SK-N-DZ (cell line): ENCODE measurements at places on chromosomes 7 and 10.

DNA sequence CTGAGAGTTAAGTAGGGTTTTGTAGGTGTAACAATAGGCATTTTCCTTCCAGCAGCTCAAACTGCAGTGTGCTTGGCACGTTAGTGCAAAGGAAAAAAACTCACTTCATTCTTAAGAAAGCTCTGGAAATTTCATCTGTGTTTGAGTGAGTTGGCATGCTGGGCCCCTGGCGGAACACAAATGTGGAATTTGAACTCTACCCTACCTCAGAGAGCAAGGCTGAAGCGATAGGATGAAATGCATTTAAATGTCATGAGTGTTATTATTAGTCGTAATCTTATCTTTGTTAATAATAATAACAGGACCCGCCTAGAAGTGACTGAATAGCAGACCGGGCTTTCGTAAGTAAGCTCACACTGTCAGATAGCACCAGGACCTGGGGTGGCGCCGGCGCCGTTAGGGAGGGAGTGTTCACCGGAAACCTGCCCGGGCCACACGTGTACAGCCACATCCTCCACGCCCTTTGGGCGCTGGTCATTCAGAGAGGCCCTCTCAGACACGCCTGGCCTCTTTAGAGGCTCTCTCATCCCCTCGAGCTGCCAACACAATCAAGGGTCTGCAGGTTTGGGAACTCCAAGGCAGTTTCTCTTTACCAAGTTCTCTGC lies 63.5 kb downstream of the GRK5 start:
- no peak for DNase-seq

GRCh38 chr7:93310346-93310745 lies 78.2 kb downstream of the VPS50 start:
- no peak for DNase-seq

- no peak for DNase-seq
These were observed 13.1 kb downstream of the BRAT1 start for GRCh38 chr7:2542011-2542915.

- no peak for DNase-seq
These were observed 95.0 kb upstream of the LEP start for GRCh38 chr7:128146052-128146451.

GRCh38 chr10:126017961-126018560 lies 121.7 kb downstream of the FANK1 start:
- no peak for DNase-seq

GRCh38 chr10:110651044-110651958 lies 7.2 kb downstream of the RBM20 start:
- DNase-seq, result no peak

DNA sequence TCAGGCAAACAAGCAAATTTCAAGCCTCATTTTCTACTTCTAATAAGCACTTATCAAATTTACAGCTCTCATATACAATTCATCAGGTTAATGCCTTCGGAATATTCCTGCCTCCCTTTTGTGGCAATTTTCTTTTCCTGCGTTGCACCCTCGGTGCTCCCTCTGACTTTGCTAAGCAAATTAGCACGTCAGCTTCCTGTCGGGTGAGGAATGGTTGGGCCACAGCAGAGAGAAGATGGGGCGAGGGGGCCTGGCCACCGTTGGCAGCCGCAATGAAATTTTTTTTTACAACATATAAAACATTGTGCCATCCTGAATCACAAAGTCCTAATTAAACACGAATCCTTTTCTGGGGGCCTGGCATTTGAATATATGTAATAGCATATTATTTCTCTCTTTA lies 28.1 kb downstream of the ELFN1 start:
- DNase-seq, result no peak

DNA sequence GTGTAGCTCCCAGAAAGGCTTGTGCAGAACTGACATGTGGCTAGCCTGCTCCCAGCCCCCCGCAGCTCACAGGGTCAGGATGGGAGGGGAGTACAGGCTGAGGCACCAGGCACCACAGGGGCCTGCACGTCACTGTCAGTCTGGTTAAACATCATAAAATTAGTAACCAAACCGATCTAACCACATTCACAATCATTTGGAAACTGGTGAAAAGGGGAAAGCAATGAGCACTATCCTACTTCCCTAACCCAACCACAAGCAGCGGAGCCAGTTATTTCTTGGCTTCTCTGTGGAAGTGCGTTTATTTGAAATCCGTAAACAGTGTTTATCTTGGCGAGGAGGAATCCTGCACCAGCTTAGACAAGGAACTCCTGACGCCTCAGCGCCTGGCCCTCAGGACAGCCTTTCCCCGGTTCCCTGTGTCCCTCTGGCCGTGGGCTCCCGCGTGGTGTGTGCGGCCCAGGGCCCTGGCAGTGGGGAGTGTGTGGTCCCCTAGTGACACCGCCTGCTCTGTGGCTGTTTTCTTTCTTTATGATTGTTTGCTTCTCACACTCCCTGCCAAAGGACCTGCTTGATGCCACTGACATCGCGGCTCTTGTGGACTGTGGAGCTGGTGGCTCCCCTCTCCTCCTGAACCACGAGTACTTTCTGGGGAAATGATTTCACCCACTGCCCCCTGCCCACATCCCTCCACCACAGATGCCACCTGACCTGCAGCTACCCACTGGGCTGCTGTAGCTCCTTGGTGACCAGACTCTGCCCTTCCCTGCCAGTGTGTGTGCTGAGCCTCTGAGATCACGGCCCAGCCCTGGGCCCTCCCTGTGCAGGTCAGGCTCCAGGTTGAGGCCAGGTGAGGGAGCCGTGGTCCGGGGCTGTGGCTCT lies 38.0 kb downstream of the INPP5A start:
- DNase-seq, result peak; percentile 17
